ENCODE measurements at places on chromosomes 12 and 14. TPM values are rescaled to one million over a fixed set of nuclear protein-coding genes. Genes with fewer than 3 reads are reported as not detected.
A peak's percentile ranks its signal among the peaks of the same experiment; 100 is the strongest.

The TAS2R10 gene
- total RNA-seq, result 3.6 TPM

The RAB5B gene
- total RNA-seq, result 46.5 TPM

DNA sequence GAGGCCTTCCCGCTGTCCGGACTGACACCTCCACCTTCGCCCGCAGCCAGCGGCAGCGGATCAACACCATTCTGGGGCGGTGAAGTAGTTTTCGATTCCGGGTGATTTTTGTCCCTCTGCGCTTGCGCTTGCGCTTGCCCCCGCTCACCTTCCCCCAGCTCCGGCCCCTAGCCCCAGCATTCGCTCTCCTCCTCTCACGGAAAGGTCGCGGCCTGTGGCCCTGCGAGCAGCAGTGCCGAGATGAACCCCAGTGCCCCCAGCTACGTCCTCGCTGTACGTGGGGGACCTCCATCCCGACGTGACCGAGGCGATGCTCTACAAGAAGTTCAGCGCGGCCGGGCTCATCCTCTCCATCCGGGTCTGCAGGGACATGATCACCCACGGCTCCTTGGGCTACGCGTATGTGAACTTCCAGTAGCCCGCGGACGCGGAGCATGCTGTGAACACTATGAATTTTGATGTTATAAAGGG lies 22.7 kb upstream of the SRGAP1 start:
- DNase-seq, result peak; percentile 66

DNA sequence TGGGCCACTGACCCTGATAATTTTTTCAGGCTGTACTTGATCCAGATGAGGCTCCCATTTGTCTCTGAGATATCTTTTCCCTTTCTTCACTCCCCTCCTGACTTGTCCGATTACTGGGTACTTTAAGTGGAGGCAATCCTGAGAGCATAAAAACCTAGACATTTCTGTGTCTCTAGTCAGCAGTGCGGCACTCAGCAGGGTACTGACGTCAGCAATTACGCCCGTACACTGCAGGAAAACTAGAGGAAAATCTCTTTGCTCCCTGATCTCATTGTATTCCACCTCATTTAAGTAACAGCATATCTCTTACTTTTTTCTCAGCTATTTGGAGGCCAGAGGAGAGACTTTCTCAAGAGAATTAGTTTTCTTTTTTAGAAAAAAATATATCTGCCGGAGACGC lies 315.5 kb upstream of the OR4E1 start:
- DNase-seq, result no peak

DNA sequence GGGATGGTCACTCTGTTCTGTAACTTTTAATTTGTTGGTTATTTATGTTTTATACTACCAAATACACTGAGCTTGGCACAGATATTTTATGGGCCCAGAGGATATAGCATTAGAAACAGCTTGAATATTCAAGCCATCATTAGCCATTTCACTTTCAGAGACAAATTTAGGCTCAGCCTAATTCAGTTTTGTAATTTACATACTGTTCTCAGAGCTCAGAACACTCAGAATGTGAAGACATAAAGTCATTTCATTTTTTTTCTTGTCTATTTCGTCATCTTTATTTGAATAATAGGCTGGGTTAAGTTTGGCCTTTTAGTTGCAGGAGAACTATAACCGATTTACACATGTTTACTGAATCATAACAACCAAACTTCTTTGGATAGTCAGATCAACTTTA lies 361.7 kb downstream of the SNAPC1 start:
- DNase-seq, result no peak

All from GM23338 (cell line).